Pancreas (tissue), 10 donors: ENCODE measurements at places on chromosomes 4 and X. TPM values are rescaled to one million over a fixed set of nuclear protein-coding genes. Genes with fewer than 3 reads are reported as not detected.

GRCh38 chrX:55919367-55920221 is 202.0 kb downstream of the RRAGB start:
- H3K4me1 ChIP-seq, result no peaks in the 10 kb centered on the region
- no peak overlapping the region for H3K4me3 ChIP-seq
- H3K27ac ChIP-seq, result no peak overlapping the region

DNA sequence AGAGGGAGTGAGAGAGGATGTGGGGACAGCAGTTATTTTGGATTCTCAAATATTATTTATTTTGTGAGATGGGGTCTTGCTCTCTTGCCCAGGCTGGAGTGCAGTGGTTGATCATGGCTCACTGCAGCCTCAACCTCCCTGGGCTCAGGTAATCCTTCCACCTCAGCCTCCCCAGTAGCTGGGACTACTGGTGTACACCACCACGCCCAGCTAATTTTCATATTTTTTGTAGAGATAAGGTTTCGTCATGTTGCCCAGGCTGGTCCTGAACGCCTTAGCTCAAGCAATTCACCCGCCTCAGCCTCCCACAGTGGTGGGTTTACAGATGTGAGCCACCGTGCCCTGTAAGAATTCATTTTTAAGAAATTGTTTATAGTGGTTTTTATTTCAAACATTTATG is 61.2 kb downstream of the FHDC1 start:
- H3K27me3 ChIP-seq, result no peaks in the 10 kb centered on the region
- no peak for DNase-seq
- H3K36me3 ChIP-seq, result no peaks in the 10 kb centered on the region
- H3K4me1 ChIP-seq, result no peaks in the 10 kb centered on the region
- H3K27ac ChIP-seq, result no peak overlapping the region

DNA sequence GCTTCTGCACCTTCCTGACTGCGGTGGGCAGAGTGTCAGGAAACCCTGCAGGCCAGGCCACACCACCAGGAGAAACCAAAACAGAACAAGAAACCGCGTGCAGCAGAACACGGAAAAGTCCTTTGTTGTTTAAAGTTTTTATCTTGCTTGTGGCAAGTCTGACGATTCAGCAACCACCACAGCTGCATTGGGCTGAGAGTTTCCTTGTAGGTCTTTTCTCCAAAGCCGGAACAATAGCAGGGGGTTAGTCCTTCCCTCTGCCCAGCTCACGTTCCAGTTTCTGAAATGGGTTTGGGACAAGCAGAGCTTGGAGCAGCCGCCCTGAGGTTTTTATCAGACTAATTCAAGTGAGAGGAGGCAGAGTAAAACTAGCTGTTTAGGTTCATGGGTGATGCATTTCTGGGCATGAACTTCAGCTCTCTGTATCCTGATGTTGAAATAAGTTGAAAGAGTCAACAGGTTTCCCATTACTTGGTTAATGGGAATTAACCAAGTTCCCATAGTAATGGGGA is 216.9 kb downstream of the PTTG2 start:
- H3K27me3 ChIP-seq, result no peaks in the 10 kb centered on the region
- no peaks in the 10 kb centered on the region for H3K36me3 ChIP-seq
- DNase-seq, result no peak

DNA sequence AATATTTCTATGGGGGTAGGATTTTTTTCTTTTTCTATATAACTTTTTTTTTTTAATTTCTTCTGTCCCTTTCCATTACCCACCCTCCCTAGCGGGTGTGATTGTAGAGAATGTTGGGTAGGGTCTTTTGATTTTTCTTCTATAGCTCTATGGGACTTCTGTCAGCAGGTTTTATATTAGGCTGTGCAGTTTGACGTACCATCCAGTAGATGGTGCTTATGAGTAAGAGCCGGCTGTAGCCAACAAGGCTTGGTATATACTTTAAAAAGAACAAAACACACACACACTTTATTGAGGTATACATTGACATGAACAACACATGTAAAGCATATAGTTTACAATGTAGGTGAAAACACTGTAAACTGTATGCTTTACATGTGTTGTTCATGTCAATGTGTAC is 247.9 kb upstream of the POF1B start:
- no peak for DNase-seq
- H3K27ac ChIP-seq, result no peak overlapping the region
- H3K4me1 ChIP-seq, result no peaks in the 10 kb centered on the region
- H3K4me3 ChIP-seq, result no peak overlapping the region

DNA sequence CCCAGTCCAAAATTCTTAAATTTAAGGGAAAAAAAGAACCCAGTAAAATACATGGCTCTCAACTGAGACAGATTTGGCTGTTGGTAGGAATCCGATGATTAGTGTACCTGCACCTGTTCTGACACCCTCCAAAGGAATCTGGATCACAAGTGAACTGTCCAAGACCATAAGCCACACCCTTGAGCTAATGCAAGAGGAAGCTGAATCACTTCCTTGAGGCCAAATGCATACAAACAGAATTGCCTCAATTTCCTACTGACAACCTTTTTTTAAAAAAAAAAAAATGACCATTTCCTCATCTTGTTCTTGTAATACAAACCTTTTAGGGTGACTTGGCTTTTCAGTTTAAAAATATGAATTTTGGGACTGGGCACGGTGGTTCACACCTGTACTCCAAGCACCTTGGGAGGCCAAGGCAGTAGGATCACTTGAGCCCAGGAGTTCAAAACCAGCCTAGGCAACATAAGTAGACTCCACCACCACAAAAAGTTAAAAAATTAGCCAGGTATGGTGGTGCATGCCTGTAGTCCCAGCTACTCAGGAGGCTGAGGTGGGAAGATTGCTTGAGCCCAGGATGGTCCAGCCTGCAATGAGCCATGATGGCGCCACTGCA is 10.7 kb upstream of the FBXL5 start:
- no peaks in the 10 kb centered on the region for H3K4me1 ChIP-seq
- DNase-seq, result no peak
- no peak overlapping the region for H3K4me3 ChIP-seq
- no peaks in the 10 kb centered on the region for H3K36me3 ChIP-seq
- H3K27ac ChIP-seq, result no peak overlapping the region

- H3K27me3 ChIP-seq, result no peaks in the 10 kb centered on the region
- no peak overlapping the region for H3K27ac ChIP-seq
- no peak for DNase-seq
Measured at GRCh38 chrX:789096-789495, 158.5 kb downstream of the SHOX start.

GRCh38 chr4:41504167-41504818 is 33.7 kb upstream of the LIMCH1 start:
- no peak overlapping the region for H3K27ac ChIP-seq
- H3K4me3 ChIP-seq, result no peak overlapping the region
- DNase-seq, result no peak
- no peaks in the 10 kb centered on the region for H3K36me3 ChIP-seq
- H3K4me1 ChIP-seq, result no peaks in the 10 kb centered on the region
- H3K27me3 ChIP-seq, result no peaks in the 10 kb centered on the region

DNA sequence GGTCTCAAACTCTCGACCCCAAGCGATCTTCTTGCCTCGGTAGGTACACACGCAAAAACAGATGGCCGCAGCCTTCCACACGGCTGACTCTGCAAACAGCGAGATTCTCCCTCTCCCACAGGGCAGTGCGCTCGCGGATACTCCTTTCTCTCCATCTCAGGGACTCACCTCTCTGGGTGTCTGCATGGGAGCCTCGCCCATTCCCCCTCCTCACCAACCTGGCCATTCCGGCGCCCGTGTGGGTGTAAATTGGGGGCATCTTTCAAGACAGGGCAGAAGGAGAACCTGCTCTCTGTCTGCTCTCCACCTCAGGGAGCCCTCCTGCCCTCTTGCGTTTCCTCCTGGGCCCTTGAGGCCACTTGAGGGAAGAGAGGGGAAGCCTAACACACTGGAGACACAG is 4.4 kb downstream of the CTAG2 start:
- no peak overlapping the region for H3K27ac ChIP-seq
- no peak for DNase-seq
- no peaks in the 10 kb centered on the region for H3K27me3 ChIP-seq
- H3K4me3 ChIP-seq, result no peak overlapping the region

DNA sequence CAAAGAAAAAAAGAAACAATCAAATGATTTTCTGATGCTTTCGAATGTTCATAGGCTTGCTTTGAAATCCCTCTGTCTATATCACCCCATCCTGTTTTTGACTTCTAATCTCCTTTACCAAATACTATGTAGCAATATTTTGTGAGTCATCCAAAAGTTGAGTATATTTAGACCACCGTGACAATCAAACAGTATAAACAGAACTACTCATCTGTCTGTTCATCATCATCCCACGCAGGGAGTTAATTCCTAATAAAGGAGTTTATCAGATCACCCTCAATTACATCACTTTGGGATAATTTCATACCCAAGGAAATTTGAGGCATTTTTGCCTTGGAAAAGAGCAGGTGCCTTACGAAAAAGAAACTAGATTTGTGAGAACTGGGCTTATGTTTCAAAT is 212.9 kb downstream of the CBR4 start:
- no peaks in the 10 kb centered on the region for H3K4me1 ChIP-seq
- no peak overlapping the region for H3K27ac ChIP-seq
- DNase-seq, result no peak
- no peaks in the 10 kb centered on the region for H3K36me3 ChIP-seq

GRCh38 chr4:2274320-2275043 is 12.6 kb upstream of the MXD4 start:
- no peaks in the 10 kb centered on the region for H3K4me1 ChIP-seq
- H3K27me3 ChIP-seq, result no peaks in the 10 kb centered on the region
- no peak overlapping the region for H3K4me3 ChIP-seq
- DNase-seq, result no peak
- no peak overlapping the region for H3K27ac ChIP-seq
- H3K36me3 ChIP-seq, result no peaks in the 10 kb centered on the region

Gene TBC1D9
- total RNA-seq, result 9.7 TPM

DNA sequence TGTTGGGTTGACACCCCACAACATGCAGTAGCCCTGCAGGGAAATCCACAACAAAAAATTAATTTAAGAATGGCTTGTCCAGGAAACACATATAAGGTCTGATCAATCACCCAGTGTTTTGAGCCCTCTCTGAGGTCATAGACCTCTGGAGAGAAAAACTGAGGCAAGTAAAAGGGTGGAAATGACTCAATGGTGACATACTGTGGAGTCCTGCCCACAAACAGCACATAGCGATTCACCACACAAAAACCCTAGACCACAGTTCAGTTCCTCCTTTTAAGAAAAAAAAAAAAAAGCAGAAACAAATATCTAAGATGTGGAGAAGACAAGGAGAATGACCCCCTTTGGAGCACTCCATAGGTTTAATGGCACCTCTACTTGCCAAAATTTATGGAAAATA is 2691.0 kb downstream of the PCDH7 start:
- no peaks in the 10 kb centered on the region for H3K27me3 ChIP-seq
- DNase-seq, result no peak
- no peaks in the 10 kb centered on the region for H3K36me3 ChIP-seq
- H3K4me3 ChIP-seq, result no peak overlapping the region
- H3K27ac ChIP-seq, result no peak overlapping the region
- no peaks in the 10 kb centered on the region for H3K4me1 ChIP-seq

DNA sequence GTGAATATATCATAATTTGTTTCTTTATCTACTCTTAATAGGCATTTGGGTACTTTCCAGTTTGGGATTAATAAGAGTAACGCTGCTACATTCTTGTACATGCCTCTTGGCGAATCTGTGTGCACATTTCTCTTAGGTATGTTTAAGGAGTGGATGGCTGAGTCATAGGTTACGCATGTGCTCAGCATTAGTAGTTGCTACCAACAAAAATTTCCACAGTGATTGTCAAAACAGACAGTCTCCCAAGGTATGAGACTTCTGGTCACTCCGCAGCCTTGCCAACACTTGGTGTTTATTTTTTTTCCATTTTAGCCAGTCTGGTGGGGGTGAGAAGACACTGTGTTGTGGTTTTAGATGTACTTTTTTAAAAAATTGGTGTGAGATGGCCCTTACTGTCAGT is 44.6 kb downstream of the FGFBP1 start:
- no peak overlapping the region for H3K4me3 ChIP-seq
- H3K4me1 ChIP-seq, result no peaks in the 10 kb centered on the region
- no peaks in the 10 kb centered on the region for H3K36me3 ChIP-seq
- H3K27ac ChIP-seq, result no peak overlapping the region

GRCh38 chr4:112082954-112083586 is 62.2 kb upstream of the FAM241A start:
- H3K27me3 ChIP-seq, result no peaks in the 10 kb centered on the region
- no peak for DNase-seq
- no peaks in the 10 kb centered on the region for H3K4me1 ChIP-seq
- peak overlapping the region; percentile 3 for H3K27ac ChIP-seq
- no peak overlapping the region for H3K4me3 ChIP-seq

DNA sequence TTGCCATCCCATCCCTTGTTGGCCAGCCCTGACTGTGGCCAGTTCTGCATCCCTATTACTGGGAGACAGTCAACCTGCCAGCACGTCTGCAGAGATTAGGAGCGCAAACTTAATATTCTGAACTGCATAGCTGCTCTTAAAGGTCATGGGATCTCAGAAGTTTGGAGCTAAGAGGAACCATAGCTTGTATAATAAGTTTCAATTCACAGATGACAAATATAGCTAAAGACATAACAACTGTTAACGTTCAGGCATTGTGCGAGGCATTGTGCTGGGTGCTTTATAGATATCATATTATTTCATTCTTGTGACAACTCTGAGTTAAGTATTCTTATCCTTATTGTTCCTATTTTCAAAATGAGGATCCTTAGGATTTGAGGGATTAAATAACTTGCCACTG is 3.7 kb downstream of the SCARB2 start:
- peaks cover 72% of the 10 kb centered on the region for H3K4me1 ChIP-seq
- H3K4me3 ChIP-seq, result no peak overlapping the region
- H3K36me3 ChIP-seq, result no peaks in the 10 kb centered on the region
- DNase-seq, result no peak

Gene MEPE
- total RNA-seq, result not detected

Gene EDA
- 3.7 TPM for total RNA-seq

GRCh38 chr4:168092176-168092712 is at the start of gene ANXA10:
TSS of gene ANXA10 (plus strand) at chr4:168092537. CDS start at chr4:168092701, 164 bp downstream.
- H3K36me3 ChIP-seq, result no peaks in the 10 kb centered on the region
- no peak within 1 kb of the TSS for H3K4me3 ChIP-seq
- no peaks in the 10 kb centered on the region for H3K4me1 ChIP-seq
- H3K27me3 ChIP-seq, result no peaks in the 10 kb centered on the region
- H3K27ac ChIP-seq, result no peak within 1 kb of the TSS

GRCh38 chrX:115939070-115939469 is 231.5 kb upstream of the AGTR2 start:
- DNase-seq, result no peak
- no peaks in the 10 kb centered on the region for H3K27me3 ChIP-seq
- H3K36me3 ChIP-seq, result no peaks in the 10 kb centered on the region
- H3K4me3 ChIP-seq, result no peak overlapping the region

Gene DRD5
- not detected for total RNA-seq

Gene MGAT4D
- total RNA-seq, result 0.43 TPM

DNA sequence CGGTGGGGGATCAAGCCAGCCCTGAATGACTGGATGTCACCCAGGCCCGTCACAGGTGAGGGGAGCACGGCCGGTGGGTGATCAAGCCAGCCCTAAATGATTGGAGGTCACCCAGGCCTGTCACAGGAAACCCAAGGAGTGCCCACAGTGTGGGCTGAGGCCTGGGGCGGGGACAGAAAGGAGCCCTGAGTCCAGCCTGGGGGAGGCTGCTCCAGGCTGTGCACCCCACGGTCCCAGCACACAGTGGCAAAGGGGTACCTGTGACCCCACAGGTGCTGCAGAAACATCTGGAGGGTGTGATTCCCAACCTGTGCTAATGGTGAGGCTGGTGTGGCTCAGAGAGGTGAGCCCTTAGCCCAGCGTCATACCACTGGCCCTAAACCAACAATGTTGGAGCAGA is 6.2 kb upstream of the CPLX1 start:
- no peak for DNase-seq
- no peak overlapping the region for H3K4me3 ChIP-seq

GRCh38 chr4:123838474-123838873 is 441.9 kb downstream of the SPRY1 start:
- H3K4me1 ChIP-seq, result no peaks in the 10 kb centered on the region
- H3K27me3 ChIP-seq, result no peaks in the 10 kb centered on the region
- H3K4me3 ChIP-seq, result no peak overlapping the region
